ENCODE measurements at places on chromosomes 1 and 21. TPM values are rescaled to one million over a fixed set of nuclear protein-coding genes. Genes with fewer than 3 reads are reported as not detected.

HHAT gene
- total RNA-seq = 2.0 TPM

OR2W3 gene
- total RNA-seq = not detected

DFFA gene
- total RNA-seq = 26.4 TPM

KCNA3 gene
- not detected for total RNA-seq

FHL3 gene
- total RNA-seq = 8.1 TPM

OR10T2 gene
- not detected for total RNA-seq

OR6Y1 gene
- not detected for total RNA-seq

COL9A2 gene
- total RNA-seq = 0.34 TPM

ACKR1 gene
- not detected for total RNA-seq

FLG2 gene
- not detected for total RNA-seq

Data from A549 treated with CpdA at 1 μM for 4 hours (cell line).